Stimulated activated CD8-positive, alpha-beta memory T cell treated with anti-CD3 and anti-CD28 coated beads, Interleukin-4, amount 100 ng/mL, for 1 hour (primary cell): ENCODE measurements at places on chromosomes 3 and 15.

DNA sequence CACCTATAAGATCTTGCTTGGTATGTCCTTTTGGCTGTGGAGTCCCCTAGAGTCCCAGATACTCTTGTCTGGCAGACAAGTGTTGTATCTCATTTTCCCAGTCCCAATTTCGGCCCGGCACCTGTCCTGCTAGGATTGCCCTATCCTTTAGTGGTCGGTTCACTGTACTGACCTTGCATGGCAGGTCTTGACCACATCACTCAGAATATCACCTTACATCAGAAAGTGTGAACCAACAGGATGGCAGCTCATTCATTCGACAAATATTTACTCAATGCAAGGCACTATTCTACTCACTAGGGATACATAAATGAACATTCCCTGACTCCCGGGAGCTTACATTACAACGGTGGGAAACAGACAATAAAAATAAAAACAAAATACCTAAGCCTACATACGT, 5.7 kb upstream of the CCDC80 start:
- no peak for DNase-seq

- DNase-seq: no peak
Observed at GRCh38 chr3:47578119-47578632, 489 bp downstream of the CSPG5 start.

DNA sequence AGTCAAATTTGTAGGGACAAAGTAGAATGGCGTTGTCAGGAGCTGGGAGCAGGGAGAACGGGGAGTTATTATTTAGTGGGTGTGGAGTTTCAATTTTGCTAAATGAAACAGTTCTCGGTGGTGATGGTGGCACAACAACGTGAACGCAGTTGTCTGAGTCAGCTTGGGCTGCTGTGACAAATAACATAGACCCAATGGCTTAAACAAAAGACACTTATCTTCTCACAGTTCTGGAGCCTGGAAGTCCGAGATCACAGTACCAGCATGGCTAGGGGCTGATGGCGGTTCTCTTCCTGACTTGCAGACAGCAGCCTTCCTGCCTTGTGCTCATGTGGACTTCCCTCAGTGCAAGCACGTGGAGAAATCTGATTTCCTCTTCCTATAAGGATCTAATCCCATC, 90.2 kb downstream of the CHSY1 start:
- no peak for DNase-seq

DNA sequence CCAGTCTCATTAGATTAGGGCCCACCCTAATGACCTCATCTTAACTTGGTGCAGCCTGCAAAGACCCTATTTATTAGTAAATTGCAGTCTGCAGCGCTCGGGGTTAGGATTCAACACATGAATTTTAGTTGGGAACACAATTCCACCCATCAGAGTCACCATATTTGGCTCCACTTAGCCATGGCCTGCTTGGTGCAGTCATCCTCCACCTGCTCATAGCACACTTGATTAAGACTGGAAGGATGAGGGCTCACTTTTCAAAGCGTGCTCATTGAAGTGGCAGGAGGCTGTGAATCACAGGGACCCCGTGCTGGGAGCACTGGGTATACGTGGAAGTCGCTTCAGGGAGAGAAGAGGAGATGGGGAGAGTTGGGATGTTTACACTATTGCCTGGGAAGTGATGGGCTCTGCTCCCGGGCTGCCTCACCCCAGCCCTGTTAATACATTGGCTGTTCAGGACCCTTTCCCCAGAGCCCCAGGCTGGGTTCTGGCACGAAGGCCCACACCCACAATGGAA, 68.2 kb downstream of the ASB7 start:
- no peak for DNase-seq

DNA sequence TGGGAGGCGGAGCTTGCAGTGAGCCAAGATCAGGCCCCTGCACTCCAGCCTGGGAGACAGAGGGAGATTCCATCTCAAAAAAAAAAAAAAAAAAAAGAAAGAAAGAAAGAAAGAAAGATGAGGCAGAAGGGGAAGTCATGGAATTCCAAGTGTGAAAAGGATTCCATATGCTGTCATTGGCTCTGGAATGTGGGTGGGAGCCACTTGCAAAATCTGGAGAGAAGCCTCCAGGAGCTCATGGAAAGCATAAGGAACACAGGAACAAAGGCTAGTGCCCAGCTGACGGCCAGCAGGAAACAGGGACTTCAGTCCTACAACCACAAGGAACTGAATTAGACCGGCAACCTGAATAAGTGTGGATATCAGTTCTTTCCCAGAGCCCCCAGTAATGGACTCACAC, 12.5 kb upstream of the TRAK1 start:
- no peak for DNase-seq

DNA sequence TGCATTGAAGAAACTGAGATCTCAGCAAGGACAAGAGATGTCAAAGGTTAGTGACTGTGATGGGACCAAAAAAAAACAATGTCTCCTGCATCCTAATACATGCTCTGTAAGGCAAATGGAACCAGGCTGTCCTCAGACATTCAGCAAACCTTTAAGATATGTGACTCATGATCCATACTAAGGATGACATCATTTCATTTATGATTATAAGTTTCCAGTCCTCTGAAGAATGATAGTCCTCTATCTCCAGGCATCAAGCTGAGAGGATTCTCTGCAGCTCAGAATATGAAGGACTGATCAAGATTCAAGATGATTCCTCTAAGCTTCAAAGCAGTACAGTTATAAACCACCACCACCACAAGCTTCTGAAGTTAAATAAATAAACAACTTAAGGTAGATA, 47.6 kb downstream of the SSR3 start:
- DNase-seq: no peak

- no peak for DNase-seq
Observed at GRCh38 chr15:80822676-80823075, 43.5 kb downstream of the CEMIP start.

- DNase-seq: no peak
Observed at GRCh38 chr3:131431754-131432153, 50.2 kb downstream of the NUDT16 start.

DNA sequence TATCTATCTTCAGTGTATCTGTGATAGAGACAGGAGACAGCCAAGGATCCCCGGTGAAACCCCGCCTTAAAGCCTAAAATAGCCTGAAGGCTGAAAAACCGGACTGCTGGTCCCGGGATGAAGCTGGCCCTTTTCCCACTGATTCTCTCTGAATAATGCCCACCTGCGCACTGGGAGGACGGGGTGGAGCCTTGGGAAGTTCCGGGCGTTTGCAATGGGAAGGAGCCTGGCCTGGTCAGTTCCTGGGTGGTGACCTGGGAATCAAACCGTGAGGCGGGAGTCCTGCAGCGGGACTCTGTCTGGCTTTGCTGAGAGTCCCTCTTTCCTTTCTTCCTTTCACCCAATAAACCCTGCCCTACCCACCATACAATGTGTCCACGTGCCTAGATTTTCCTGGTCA, 157.9 kb downstream of the C3orf38 start:
- no peak for DNase-seq

DNA sequence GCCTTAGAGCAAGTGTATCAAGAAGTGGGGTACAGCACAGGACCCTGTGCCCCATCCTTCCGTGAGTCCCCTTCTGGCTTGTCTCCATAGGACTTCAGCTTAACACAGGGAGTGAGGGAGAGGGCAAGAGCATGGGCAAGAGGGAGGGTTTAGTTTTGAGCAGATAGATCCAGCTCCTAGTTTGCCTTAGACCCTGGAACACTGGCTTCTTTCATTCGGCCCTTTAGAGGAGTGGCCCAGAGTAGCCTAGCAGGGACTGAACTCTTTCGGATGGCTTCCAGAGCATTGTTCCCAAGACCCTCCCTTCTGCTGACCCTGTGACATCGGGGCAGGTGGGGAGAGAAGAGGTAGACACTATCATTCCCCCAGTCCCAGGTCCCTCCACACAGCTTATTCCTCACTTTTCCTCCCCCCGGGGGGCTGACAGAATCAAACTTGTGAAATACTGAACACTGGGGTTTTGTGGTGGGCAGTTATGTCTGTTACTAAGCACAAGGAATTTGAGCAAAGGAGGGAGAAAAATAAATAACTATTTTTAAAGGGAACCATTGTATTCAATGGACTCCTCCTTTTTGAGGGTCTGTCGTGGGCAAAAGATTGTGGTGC, 289.6 kb upstream of the C2CD4B start:
- no peak for DNase-seq

DNA sequence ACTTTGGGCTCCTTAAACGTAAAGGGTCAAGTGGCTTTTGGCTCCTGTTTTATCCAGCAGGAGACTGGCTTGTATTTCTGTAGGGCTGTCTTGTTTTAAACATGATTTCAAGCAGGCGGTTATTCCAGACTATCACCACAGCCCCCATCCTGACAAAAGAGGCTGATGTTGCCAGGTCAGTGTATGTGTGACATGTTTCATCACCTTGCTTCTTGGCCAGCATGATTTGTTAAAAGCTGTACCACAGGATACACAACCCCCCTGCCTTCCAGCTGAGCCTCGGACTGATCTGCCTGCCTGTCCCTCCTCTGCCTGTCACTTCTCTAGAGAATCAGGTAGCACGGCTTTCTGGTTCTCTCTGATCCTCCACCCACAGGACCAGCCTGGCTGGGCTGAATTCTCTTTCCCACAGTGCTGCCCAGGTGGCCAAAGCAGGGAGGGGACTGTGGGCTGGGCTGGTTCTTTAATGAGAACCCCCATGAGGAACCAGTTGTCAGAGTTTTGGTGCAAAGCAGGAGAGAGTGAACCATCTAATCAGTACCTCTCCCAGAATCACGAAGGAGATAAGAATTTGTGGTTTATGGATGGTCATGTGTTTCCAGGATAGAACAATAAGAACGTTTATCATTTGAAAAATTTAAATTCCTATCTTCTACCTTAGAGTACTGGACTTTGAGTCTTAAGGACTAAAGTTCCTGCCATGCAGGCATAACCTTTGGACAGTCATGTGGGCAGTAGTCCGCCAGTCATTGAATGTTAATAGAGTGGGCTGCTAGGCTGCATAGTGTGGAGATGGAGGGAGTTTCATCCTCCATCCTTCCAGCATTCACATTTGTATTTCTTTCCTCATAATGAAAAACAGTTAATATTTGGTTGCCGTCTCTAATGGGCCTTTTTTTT, 8.8 kb downstream of the ABHD6 start:
- DNase-seq: no peak

- peak; percentile 56 for DNase-seq
Observed at GRCh38 chr3:18425641-18426257, 610 bp upstream of the SATB1 start.

- DNase-seq: no peak
Observed at GRCh38 chr15:40358471-40359353, 693 bp downstream of the DISP2 start.

- DNase-seq: no peak
Observed at GRCh38 chr15:57217778-57218598, 158.3 kb upstream of the CGNL1 start.

DNA sequence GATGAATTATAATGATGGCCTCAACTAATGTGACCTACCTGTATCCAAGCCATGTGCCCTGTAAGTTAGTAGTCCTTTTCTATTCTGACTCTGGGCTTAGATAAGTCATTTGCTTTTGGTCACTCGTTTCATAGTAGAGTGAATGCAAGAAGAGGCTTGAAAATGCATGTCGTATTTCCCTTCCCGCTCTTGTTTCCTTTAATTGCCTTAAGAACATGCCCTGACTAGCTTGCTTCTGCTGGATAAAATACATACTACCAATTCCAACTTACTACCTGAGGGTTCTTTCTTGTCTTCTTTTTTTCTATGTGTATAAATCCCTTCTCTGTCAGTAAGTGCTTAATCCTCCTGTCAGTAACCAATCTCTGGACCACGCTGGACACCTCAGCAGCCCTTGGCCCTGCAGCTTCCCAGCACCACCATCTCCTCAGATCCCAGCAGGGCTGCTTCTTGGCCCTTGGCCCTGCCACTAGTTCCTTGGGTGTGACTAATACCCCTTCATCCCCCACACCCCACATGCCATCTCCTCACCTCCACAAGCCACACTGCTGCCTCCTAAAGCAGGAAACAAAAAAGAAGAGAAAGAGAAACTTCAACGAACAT, 771.7 kb downstream of the IGSF11 start:
- DNase-seq: no peak

GRCh38 chr15:55960946-55961345, 32.5 kb downstream of the NEDD4 start:
- DNase-seq: no peak

DNA sequence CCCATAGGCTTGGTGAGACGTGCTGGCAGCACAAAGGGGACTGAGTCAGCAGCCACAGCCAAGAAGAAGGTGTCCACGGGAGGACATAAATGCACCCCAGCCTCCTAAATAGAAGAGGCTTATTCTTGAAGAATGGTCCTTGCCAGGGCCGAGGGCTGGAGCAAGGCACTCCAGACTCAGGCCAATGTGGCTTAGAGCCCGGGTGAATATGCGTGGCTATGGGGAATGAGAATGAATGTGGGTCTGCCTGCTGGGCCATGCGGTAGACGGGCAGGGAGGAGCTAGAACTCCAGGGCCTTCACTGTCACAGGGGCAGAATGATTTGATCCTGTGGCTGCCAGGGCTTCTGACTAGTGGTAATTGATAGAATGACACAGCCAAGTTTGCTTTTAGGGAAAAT, 34.0 kb downstream of the DHX30 start:
- DNase-seq: no peak

DNA sequence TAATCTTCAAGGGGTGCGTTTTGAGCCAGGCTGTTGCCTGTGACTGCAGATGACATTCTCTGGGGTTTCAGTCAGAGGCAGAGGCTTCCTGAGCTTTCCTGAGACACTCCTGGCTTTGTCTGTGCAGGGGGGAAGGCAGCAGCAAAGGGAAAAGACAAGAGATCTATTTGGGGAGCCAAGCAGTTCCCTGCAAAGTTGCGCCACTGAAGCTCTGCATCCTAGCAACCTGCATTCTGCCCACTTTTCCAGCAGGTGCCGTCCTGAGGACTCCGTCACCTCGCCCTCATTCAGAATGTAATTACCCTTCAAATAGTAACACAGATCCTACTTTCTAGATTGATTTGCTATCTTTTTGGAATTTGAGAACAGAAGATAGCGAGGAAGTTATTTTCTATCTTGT, 1.9 kb upstream of the TMEM158 start:
- no peak for DNase-seq

- no peak for DNase-seq
Observed at GRCh38 chr3:65322910-65323309, 635.1 kb upstream of the ADAMTS9 start.

- no peak for DNase-seq
Observed at GRCh38 chr15:64975390-64975789, 14.3 kb downstream of the SPG21 start.

DNA sequence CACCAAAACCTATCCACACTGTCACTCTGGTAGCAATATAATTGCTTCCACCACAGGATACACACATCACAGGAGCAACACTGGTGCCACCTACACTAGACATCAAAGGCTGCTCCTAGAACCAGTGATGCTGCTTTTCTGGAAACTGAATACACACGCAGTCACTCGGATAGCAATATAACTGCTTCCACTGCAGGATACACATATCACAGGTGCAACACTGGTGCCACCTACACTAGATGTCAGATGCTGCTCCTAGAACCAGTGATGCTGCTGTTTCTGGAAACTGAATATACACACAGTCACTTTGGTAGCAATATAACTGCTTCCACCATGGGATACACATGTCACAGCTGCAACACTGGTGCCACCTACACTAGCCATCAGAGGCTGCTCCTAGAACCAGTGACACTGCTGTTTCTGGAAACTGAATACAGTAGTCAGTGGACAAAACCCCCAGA, 6.9 kb upstream of the TNFSF10 start:
- DNase-seq: no peak
